ENCODE measurements at places on chromosomes 1 and 21.

- no peak for DNase-seq
These were observed 641 bp upstream of the KCNK2 start for GRCh38 chr1:215081661-215082531.

GRCh38 chr1:203711251-203712007 lies 53.6 kb upstream of the LAX1 start:
- no peak for DNase-seq

DNA sequence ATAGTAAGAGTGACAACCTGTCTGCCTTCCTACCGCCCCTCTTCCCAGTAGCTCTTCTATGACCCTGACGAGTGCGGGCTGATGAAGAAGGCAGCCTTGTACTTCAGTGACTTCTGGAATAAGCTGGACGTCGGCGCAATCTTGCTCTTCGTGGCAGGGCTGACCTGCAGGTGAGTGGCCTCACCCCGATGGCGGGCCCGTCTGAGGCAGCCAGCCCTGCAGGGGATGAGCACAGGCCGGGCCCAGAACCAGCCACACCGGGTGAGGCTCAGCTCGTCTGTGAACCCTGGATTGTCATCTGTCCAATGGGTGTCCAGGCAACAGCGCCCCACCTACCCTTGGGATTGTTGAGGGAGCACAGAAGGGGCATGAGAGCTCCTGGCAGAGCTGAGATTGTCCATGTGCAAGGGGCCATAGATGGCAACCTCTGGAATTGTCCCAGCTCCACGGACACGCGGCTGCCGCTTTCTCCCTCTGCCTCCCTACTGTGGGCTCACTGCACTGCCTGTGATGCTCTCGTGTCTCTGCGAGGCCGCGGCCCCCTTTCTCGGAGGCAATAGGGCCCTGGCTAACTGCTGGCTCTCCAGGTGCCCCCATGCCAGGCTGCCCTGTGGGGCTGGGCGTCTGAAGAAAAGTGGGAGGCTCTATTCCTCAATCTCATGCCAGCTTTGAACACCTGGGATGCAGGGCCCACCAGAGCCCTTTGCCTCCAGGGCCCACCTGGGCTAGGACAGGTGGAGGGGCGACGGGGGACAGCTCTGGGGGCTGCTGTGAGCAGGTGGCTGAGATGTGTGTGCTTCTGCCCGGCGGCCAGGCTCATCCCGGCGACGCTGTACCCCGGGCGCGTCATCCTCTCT lies 50.0 kb upstream of the LRRC3 start:
- DNase-seq, result no peak

DNA sequence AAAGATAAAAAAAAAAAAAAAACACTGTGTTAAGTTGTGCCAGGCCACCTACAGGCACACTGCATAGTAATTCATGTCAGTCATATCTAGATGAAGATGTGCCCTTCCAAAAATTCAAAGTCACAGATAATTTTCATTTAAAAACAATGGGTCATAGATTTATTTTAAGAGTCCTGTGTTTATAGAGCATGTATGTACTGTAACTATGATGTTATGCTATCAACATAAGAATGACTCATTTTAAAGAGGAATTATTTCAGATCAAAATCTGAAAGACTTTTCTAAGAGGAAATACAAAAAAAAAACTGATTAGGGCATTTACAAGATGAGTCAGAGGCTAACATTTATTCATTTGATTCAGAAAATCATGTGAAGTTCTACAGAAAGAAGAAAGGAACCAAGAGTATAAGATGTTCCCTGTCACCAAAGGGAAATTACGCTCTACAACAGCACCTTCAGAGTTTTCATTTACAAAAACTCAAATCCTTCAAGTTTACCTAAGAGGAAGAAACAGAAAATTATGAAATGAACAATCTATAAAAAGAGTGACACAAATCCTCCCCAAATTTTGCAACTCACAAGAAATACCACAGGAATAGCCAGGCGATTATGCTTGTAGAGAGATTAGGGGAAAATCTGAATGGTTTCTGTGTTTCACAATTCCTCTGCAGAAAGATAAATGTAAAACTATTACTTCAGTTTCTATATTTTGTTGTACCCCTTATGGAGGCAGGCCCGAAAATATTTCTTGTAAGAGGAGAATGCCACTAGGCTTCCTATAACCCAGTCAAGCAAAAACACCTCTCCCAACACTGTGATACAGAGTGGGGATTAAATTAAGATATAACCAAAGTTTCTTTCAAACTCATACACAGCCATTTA lies 13.8 kb downstream of the TP53BP2 start:
- no peak for DNase-seq

DNA sequence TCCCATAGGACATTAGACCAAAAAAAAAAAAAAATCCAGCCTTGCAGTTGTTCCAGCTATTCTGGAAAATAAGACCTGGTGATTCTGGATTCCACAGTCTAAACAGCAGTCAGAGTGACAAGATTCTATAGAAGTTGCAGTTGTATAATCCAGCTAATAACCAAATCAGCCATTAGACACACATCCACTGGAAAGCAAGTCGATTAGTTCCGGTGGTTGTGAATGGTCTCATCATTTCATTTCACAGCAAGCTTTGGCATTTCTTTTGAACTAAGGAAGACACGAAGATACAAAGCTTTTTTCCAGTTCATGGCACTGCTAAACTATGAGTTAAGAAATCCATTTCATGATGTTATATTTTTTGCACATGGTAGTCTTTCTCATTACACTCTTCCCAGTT lies 54.4 kb upstream of the FAM89A start:
- no peak for DNase-seq

DNA sequence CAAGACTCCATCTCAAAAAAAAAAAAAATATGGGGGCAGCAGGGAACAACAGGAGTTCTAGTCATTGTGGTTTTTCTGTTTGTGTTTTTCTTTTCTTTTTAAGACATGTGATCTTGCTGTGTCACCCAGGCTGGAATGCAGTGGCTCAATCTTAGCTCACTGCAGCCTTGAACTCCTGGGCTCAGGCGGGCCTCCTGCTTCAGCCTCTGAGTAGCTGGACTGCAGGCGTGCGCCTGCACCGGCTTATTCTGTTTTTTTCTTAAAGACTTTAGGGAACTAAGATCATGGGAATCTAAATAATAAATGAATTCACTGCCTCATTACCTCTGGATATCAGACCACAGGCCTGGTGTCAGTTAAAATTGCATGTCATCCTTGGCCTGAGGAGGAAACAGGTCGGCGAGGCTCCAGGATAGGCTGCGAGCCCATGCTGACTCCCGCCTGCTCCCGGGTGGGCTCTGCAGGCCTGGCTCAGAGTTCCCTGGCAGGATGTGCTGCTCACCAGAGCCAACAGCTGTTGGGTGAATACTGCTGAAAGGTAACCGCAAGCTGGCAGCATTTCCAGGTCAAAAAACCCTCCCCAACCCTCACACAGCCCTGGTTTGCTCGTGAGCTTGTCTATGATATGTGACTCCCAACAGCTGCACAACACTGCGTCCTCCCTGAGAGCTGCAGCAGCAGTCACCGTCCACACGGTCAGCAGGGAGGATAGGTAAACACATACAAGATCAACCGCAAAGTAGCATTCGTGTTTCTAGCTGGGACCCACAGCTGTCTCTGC lies 58.1 kb downstream of the SCCPDH start:
- no peak for DNase-seq
